ENCODE measurements at places on chromosomes 16 and 17.

GRCh38 chr16:10168258-10168657 lies 14.0 kb downstream of the GRIN2A start:
- no peaks in the 10 kb centered on the region for H3K27me3 ChIP-seq
- H3K4me3 ChIP-seq, result no peak overlapping the region
- H3K27ac ChIP-seq, result no peak overlapping the region
- peaks cover 22% of the 10 kb centered on the region for H3K4me1 ChIP-seq

- no peak overlapping the region for H3K4me3 ChIP-seq
- no peaks in the 10 kb centered on the region for H3K27me3 ChIP-seq
- H3K4me1 ChIP-seq, result peaks cover 31% of the 10 kb centered on the region
- H3K27ac ChIP-seq, result no peak overlapping the region
Observed at GRCh38 chr17:55450232-55450825, 28.7 kb upstream of the MMD start.

DNA sequence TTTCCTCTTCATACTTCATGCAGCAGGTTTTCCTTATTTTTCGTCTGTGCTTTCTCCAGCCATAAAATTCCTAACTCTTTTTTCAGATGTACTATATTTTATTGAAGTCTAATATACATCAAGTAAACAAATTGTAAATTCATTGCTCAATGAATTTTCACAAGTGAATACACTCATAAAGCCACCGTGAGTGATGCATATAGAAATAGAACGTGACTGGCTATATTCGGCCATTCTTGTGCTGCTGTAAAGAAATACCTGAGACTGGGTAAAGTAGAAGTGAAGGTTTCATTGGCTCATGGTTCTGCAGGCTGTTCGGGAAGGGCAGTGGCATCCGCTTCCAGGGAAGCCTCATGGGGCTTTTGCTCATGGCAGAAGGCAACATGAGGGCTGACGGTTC lies 868.4 kb upstream of the EEF2KMT start:
- H3K27me3 ChIP-seq, result peaks cover 33% of the 10 kb centered on the region
- H3K4me1 ChIP-seq, result no peaks in the 10 kb centered on the region
- no peak for DNase-seq
- no peaks in the 10 kb centered on the region for H3K36me3 ChIP-seq
- no peak overlapping the region for H3K27ac ChIP-seq
- no peak overlapping the region for H3K4me3 ChIP-seq

DNA sequence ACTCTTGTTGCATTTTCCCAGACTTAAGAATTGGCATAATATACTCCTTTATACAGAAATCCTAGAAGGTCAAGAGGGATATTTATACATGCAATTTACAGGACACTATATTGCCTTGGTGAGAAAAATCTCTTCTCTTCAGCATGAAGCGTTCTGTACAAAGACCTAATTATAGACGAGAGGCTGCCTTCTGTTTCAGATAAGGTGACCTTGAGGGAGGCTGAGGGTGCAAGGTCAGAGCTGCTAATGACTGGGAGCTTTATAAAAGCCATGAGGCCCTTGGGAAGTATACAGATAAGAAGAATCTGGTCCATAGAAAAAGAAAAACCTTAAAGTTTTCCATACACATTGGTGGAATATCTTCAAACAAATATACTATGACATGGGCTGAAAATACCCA lies 156.3 kb upstream of the SOX9 start:
- H3K4me1 ChIP-seq, result no peaks in the 10 kb centered on the region
- H3K36me3 ChIP-seq, result no peaks in the 10 kb centered on the region
- DNase-seq, result no peak
- no peak overlapping the region for H3K4me3 ChIP-seq

DNA sequence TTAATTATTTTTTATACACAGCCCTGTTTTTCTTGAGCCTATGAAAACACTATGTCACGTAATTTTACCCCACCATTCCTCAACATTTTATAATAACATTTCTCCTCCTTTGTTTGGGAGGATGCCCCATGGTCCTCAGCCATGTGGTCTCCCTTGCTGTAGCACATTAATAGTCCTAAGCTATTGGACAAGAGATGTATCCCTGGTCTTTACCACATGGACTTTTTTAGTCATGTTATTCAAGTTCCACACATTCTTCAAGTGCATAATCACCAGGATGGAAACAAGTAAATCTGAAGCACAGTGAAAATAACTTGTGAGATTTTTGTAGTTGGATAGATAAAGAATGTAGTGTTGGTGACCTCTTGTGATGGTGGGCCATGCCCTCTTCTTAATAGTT lies 2.0 kb upstream of the KRTAP2-3 start:
- no peak overlapping the region for H3K4me3 ChIP-seq
- no peaks in the 10 kb centered on the region for H3K27me3 ChIP-seq
- peak overlapping the region; percentile 88 for H3K27ac ChIP-seq
- DNase-seq, result no peak
- H3K36me3 ChIP-seq, result peaks cover 20% of the 10 kb centered on the region
- peaks cover 67% of the 10 kb centered on the region for H3K4me1 ChIP-seq

- no peaks in the 10 kb centered on the region for H3K27me3 ChIP-seq
- no peak overlapping the region for H3K4me3 ChIP-seq
- no peak overlapping the region for H3K27ac ChIP-seq
Observed at GRCh38 chr16:74691093-74691855, 9.4 kb downstream of the MLKL start.

DNA sequence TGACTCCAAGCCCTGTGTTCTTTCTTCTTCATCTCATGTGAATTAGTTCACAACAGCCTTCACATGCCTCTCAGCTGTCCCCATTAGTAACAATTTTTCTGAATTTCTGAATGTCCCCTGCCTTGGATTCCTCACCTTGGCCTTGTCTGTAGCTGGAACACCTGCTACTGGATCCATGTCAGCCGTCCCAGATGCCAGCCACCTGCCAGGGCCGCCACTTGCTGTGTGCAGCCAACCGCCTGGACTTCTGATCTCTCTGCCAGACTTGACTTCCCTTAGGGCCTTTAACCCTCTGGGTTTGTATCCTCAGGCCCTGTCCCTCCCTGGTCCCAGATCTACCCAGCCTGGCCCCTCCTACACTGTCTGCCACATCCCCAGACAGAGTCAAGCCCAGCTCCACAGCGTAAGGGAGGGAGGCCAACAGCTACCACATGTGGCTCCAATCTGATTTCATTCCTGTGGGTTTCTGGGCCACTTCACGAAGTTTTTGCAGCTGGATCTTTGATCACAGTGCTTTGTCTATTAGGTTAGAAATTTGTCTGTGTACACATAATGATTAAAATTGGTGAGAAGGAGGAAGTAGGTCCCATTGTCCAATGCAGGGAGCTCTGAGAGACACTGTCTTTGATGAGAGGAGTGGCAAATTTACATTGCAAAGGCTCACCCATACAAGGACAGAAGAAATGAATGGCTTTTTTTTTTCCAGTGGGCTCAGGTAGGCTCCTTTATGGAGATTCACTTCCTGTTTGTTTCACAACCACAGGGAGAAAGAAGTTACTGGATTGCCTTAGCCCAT lies 15.3 kb downstream of the MPP2 start:
- no peak for DNase-seq
- H3K4me3 ChIP-seq, result no peak overlapping the region
- H3K27ac ChIP-seq, result no peak overlapping the region
- no peaks in the 10 kb centered on the region for H3K36me3 ChIP-seq

- no peak overlapping the region for H3K4me3 ChIP-seq
- H3K4me1 ChIP-seq, result no peaks in the 10 kb centered on the region
- DNase-seq, result no peak
- H3K27me3 ChIP-seq, result peaks cover 81% of the 10 kb centered on the region
- H3K36me3 ChIP-seq, result no peaks in the 10 kb centered on the region
- no peak overlapping the region for H3K27ac ChIP-seq
Observed at GRCh38 chr16:5415123-5415522, 317.5 kb upstream of the EEF2KMT start.

GRCh38 chr17:76193591-76193990 lies 46.7 kb downstream of the RNF157 start:
- no peaks in the 10 kb centered on the region for H3K36me3 ChIP-seq
- DNase-seq, result no peak
- H3K4me3 ChIP-seq, result no peak overlapping the region
- H3K27me3 ChIP-seq, result no peaks in the 10 kb centered on the region
- H3K4me1 ChIP-seq, result no peaks in the 10 kb centered on the region

DNA sequence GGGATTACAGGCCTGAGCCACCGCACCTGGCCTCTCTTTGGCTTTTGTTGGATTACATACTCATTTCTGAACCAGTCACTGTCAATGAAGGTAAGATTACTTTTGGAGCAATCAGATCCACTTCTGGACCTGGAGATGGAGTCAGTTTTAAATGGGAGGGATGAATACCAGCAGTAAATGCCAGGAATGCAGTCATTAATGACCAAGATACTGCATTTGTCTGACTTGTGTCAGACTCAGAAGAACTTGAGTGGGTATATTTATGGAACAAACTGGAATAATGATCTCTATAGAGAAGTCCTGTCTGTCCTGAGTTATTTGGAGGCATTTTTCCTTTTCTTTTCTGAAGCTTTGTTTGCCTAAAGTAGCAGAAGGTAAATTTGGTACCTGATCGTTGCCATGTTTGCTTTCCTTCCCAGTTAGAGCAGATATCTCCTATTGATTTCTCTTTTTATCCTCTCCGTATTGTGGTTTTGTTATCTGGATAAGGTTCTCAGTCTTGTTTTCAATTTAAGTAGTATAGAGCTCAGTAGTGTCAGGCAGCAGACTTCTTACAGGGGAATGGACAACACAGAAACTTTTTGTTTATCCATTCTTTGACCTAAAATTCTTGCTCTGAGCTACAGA lies 10.7 kb downstream of the NLK start:
- no peaks in the 10 kb centered on the region for H3K27me3 ChIP-seq
- H3K4me3 ChIP-seq, result no peak overlapping the region
- DNase-seq, result no peak
- H3K36me3 ChIP-seq, result no peaks in the 10 kb centered on the region
- no peak overlapping the region for H3K27ac ChIP-seq

DNA sequence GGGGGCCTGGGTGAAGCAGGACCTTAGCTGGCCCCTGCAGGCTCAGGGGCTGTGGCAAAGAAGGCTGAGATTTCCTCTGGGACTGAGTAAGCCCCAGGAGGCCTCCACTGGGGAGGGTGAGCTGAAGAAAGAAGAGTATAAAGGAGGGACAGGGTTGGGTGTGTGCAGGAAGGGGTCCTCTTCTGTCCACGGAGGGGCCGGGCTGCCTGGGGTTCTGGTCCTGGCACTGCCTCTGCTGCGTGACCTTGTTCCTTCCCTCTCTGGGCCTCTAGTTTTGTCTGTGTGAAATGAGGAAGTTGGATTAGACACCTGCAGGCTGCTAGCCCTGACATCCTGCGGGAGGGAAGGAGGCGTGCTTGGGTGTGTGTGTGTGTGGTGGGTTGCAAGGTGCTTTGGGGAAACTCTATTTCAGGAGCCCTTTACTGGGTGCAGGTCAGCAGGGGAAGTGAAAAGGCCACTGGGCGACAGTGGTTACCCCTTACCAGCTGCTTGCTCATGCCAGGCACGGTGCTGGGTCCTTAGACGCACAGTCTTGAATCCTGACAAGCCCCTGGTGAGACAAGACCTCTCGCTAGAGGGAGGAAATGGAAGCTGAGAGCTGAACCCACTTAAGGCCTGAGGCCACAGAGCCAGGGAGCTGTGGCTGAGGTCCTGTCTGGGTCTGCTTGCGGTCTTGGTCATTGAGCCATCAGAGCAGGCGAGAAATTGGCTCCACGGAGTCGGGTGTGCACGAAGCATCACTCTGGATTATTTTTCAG lies 60.7 kb downstream of the OR1D5 start:
- no peak overlapping the region for H3K27ac ChIP-seq
- H3K4me3 ChIP-seq, result no peak overlapping the region
- no peaks in the 10 kb centered on the region for H3K27me3 ChIP-seq

DNA sequence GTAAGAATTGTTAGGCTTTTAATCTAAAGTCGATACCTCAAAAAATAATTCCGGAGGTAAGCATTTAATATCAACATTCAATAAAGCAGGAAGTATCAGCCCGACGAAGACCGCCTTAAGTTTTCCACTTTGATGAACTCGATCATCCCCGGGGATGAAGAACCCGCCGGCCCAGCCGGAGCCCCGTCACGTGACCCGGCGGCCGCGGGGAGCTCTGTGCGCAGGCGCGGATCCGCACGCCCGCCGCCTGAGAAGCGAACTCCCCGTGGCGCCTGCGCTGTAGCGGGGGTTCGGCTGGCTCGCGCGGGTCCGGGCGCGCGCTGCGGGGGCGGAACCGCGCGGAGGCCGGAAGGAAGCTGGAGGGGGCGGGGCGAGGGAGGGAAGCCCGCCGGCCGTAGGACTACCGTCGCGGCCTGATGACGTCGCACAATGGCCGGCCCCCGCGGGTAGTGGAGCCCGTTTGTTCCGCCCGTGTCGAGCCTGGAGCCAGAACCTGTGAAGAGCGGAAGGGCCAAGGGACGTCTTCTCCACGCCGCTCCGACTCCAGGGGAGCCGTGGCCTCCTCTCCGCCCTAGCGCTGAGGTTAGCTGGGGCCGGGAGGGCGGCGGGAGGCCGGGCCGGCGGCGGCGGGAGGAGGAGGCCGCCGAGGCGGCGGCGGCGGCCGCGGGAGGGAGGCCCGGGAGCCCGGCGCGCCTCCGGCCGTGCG lies at the start of gene ZC3H18:
TSS of gene ZC3H18 (plus strand) at position 419 of the 706 bp plus-strand sequence. CDS start 6,721 bp downstream, outside the sequence.
- H3K27ac ChIP-seq, result peak within 1 kb of the TSS; percentile 77
- H3K4me1 ChIP-seq, result peaks cover 33% of the 10 kb centered on the region
- H3K4me3 ChIP-seq, result peak within 1 kb of the TSS; percentile 92
- peaks cover 56% of the 10 kb centered on the region for H3K36me3 ChIP-seq
- peak; percentile 98 for DNase-seq

DNA sequence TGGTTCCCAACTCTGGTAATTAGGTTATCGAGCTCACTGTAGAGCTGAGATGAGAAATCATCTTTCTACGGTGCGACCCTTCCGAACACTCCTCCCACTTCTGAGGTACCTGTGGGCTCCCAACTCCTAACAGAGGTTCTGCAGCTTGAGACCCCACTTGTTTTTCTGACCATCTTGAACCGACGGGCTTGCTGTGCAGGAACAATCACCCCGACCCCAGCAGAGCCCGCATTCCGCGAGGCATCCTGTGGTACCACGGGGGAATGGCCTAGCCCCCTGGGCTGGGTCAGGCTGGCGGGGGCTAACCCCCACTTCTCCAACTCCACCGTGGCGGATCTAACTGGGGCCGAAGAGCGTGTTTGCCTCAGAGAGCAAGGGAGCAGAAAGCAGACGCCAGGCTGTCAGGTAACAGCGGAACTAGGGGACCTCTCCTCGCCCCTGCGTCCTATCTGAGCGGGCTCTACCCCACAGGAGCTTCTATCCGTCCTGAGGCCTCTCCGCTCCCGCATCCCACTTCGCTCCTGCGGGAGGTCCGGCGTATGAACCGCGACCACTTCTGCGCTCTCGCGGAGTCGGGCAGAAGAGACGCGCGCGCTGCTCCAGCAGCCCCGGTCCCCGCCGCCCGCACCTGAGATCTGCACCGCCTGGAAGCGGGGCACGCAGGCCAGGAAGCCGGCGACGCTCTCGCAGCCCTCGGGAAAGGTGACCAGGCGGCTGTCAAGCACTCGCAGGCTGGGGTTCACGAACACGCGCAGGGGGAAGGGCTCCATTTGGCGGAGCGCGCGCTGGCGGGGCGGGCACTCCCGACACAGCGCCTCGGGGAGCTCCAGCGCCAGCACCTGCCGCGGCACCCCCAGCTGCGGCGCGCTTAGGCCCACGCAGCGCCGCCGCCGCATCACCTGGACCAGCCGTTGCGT lies 761 bp downstream of the PDF start:
- H3K27me3 ChIP-seq, result no peaks in the 10 kb centered on the region
- H3K4me3 ChIP-seq, result peak overlapping the region; percentile 99
- H3K27ac ChIP-seq, result peak overlapping the region; percentile 81
